GOT3 (cell line): ENCODE measurements at places on chromosomes 12 and 14.

- DNase-seq: peak; percentile 35
Measured at GRCh38 chr12:3122841-3123678, 45.9 kb downstream of the TSPAN9 start.

DNA sequence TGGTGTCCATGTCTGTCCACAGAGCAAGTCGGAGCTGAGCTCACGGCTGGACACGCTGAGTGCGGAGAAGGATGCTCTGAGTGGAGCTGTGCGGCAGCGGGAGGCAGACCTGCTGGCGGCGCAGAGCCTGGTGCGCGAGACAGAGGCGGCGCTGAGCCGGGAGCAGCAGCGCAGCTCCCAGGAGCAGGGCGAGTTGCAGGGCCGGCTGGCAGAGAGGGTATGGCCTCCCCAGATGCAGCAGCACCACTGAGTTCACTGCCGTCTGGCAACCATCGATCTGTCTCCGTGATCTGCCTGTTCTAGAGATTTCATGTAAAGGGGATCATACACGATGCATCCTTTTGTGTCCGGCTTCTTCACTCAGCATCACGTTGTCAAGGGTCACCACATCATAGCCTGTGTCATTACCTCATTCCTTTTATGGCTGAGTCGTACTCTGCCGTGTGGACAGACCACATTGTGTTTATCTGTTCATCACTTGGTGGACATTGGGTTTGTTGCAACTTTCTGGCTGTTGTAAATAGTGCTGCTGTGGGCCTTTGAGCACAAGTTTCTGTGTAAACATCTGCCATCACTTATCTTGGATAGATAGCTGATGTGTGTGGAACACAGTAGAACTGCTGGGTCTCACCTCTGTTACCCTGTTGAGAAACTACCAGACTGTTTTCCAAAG is 21.9 kb downstream of the HIP1R start:
- DNase-seq: no peak

GRCh38 chr14:53786045-53786444 is 170.6 kb downstream of the BMP4 start:
- no peak for DNase-seq

DNA sequence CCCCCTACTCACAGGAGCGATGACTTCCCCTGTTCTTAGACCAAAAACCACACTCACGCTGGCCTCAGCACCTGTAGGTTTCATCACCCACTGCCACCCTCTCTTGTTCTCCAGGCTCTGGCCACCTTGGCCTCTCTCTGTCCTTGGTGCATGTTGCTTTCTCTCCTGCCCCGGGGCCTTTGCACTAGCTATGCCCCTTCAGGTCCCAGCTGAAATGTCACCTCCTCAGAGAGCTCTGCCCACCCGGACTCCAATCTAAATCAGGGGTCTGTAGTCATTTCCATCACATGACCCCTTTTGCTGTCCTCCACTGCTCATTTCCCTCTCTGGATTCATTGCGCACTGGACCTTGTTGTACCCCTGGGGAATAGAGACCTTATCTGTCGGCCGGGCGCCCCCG is 8.2 kb upstream of the TRPV4 start:
- no peak for DNase-seq

DNA sequence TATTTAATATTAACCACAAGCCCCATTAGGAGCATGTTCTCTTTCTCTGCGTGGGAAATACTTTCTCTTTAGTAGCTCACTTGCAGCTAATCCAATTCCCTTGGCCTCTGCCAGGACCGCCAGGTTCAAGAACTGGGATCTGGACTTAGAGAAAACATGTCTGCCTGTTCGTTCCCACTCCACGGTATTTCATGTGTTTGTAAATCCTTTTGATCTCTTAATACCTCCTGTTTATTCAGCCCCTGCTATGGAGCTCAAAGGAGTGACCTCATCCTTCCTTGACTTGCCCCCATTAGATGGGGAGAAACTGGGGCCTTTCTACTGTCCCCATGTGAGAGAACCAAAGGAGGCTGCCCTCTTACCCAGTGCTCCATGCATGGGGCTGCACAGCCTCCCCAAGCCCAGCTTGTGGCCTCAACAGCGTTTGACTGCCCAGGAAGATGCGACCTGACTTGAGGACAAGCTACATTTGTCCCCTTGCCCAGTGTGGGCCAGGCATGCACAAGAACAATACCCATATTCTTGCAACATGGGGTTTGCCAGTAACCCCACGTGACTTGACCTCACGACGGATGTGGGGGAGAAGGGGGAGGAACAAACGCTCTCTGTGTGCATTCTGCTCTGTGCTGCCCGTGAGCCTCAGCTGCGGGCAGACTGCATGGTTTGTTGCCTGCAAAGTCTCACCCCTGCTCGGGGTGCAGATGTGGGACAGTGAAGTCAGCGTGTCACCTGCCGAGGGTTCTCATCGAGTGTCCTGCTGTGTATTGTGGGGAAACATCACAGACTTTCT is 30.3 kb downstream of the CD9 start:
- no peak for DNase-seq

DNA sequence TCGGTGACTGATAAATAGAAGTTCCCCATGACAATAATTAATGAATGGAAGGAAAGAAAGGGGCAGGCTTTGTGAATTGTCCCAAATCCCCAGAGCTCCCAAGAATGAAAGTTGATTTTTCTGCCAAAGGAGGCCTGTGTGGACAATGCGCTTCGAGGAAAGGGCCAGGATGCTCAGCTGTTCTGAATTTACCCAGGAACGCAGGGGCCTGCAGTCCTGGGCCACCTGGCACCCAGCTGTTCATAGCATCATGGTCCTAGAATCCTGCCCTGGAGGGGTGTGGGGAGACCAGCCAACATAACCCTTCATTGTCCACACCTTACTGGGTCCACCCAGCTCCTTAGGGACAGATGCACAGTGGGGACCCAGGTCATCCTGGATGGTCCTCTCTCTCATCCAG is 587.5 kb downstream of the BCL11B start:
- no peak for DNase-seq

GRCh38 chr12:22118238-22118790 is 72.3 kb downstream of the CMAS start:
- DNase-seq: no peak

- DNase-seq: no peak
Measured at GRCh38 chr12:3246253-3246652, 169.1 kb downstream of the TSPAN9 start.

DNA sequence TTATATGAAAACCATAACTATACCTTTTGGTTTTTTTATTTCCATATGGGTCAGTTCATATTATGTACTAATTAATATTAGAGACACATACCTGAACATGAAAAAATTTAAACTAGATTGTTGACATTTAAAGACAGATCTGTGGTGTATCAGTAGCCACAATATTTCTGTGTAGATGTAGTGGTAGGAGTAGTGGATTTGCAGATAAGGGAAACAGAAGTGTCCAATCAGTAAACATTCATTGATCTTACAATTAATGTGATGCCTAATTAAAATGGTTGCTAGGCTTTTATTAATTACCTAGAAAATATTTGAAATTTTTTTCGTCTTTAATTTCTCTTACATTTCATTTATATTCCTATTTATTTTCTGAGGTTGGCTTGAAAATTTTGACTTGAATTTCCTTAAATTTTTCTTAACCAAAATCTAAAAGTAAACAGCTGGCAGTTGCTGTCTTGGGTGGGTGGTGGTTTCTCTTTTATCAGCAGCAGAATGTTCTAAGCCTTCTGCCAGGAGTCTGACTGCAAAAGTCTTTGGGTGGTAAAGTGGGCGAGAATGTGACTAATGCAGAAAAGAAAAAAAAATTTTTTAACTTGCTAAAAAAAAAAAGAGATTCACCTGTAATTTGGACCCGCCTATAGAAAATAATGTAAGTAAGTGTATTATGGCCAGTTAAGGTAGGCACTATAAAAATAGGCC is 2.4 kb downstream of the FGFR1OP2 start:
- no peak for DNase-seq
